ENCODE measurements at places on chromosomes 12 and 14.

DNA sequence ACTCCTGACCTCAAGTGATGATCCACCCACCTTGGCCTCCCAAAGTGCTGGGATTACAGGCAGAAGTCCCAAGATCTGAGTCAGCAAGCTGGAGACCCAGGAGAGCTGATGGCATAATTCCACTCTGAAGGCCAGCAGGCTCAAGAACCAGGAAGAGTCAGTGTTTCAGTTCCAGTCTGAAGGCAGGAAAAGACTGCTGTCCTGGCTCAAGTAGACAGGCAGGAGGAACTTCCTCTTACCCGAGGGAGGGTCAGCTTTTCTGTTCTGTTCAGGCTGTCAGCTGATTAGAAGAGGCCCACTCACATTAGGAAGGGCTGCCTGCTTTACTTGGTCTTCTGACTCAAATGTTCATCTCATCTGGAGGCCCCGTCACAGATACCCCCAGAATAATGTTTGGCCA lies 206.0 kb upstream of the MYL2 start:
- no peak for DNase-seq

DNA sequence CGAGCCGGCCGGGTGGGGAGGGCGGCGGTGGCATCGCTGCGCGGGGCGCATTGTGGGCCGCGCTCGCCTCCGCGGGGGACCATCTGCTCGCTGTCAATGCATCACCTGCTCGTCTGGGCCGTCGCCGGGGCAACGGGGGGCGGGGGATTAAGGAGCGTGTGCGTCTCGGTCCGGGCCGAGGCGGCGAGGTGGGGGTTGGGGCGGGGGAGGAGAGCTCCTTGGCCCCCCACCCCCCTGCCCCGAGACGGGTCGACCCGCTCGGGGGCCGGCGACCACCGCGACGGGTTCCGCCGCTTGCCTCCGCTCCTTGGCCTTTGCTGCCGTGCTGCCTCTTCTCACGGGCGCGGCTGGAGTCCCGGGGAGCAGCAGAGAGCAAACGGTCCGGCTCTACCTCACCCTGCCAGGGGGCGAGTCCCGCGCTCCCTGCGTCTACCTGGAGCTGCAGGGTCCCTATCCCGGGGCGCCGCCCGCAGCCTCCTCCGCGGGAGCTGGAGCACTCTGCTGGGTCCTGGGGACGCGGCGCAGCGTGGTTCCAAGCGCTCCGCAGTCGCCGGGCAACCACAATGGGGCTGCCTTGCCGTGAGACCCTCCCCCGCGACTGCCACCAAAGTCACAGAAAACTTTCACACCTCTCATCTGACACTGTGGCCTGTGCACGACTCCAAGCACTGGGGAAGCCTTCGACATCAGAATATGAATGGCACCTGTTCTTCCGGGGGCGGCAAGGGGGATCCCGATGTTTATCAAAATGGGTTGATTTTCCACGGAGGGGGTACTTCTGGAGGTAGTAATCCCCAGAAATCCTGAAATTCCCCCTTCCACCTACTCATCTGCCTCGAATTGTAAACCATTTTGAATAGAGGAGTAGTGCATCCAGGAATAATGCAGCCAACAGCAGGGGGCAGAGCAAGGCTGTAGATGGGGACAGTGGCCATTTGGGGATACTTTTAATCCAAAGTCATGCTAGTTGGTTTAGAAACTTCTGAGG lies at the start of gene C12orf42:
C12orf42 (minus strand) TSS at position 500 of the 988 bp plus-strand sequence. CDS start 17,542 bp downstream, outside the sequence.
- peak; percentile 35 for DNase-seq

DNA sequence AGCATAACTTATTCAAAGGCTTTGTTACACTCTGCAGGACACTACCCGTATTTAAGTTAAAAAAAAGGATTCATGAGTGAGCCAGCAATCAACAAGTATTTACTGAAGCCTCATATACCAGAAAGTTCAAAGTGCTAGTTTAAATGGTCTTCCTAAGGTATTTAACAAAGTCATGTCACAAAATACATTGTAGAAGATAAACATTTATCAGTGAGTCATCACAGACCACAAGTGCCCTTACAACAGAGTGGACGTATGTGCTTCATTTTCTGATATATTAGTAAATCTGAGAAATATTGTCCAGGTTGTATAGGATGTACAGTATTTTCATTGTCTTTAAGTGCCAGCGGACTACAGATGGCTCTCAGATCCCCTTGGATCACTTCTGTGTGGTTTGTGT lies 24.2 kb downstream of the FLRT2 start:
- no peak for DNase-seq

- no peak for DNase-seq
Measured at GRCh38 chr14:71333705-71334104, 426.4 kb downstream of the PCNX1 start.

GRCh38 chr14:71658261-71658860 lies 273.9 kb upstream of the RGS6 start:
- DNase-seq: no peak

- no peak for DNase-seq
Measured at GRCh38 chr12:95470300-95470699, 3.7 kb upstream of the METAP2 start.
